ENCODE measurements at places on chromosomes 1 and 21. TPM values are rescaled to one million over a fixed set of nuclear protein-coding genes. Genes with fewer than 3 reads are reported as not detected.

ERICH3 gene
- total RNA-seq: not detected

LCE1C gene
- total RNA-seq: not detected

PRAMEF8 gene
- total RNA-seq: not detected

ATP1B1 gene
- total RNA-seq: 659 TPM

TBX19 gene
- total RNA-seq: 1.5 TPM

DNA sequence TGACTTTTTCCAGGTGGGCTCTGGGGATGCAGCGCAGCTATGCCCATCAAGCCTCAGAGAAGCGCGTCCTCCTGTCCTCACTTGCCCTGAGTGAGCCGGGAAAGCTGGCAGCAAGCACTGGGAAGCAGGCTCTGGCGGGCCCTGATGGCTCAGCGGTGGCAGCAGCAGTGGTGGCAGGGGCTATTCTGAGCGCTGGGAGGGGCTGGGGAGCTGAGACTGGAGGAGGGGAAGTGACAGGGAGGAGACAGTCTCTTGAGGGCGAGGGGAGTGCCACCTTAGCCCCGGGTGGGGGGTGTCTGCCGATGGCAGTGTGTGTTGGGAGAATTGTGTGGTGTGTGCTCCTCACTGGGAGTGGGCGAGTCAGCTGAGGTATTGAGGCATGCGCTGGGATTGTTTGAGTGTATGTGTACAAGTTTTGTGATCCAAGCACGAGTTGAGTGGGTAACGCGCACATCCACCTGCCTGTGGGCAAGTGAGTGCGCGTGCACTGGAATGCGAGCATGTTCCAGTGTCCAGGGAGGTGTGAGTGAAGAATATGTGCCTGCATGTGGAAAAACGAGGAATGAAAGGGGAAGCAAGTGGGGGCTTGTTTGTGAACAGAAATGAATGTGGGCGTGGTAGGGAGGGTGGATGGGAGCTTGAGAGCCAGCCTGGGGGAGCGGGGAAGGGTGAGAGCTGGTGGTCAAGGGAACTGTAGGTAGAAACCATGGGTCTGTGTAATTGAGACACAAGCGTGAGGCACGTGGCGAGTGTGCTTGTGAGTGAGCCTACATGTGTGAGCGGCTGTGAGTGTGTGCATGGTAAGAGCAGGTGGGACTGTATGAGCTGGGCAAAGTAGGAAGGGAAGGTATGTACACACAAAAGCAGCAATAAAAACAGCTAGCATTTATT is 2.9 kb upstream of the FOXO6 start:
- DNase-seq: peak; percentile 42

DNA sequence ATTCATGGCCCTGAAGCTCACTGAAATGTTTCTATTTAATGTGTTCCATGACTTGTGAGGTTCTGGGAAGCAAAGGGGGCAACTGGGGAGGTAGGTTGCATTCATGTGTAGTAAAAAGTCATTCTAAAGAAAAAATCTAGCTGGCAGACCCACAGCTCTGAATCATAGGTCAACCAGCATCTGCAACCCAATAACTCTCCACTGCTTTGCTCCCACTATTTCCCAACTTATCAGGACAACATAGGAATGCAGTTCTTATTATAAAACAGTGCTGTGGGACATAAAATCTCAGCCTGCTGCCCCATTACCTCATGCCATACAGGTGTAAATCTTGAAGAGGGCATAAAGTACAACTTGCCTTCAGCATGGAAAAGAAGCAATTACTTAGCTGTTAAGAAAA is 576.1 kb upstream of the PTBP2 start:
- DNase-seq: no peak

DNA sequence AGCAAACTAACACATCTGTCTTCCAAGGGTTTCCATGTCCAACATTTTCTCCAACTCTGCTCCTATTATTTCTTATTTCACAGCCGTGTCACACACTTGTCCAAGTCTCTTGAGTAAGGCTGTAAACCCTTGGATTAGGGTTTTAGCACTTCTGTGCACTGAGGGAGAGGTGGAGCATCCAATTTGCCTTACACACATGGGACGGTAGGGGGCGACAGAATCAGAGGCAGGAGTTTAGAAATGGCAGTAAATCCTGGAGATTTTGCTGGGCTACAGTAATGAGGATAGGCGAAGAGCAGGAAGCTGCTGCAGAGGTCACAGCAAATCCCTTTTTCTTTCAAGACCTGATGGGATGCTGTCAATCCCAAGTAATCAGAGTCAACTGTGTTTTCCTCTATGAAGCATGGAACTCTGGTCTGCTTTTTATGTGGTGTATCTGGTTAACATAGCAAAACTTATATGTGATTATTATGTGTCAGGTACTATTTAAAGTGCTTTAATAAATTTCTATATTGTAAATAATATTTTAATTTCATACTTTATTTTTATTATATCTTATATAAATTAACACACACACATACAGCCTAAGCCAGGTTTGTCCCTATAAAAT is 15.4 kb upstream of the LCE5A start:
- DNase-seq: no peak

- DNase-seq: no peak
Measured at GRCh38 chr1:179952186-179952585, 2.4 kb upstream of the CEP350 start.
